HuH-7 (cell line): ENCODE measurements at places on chromosomes 5 and 9.

DNA sequence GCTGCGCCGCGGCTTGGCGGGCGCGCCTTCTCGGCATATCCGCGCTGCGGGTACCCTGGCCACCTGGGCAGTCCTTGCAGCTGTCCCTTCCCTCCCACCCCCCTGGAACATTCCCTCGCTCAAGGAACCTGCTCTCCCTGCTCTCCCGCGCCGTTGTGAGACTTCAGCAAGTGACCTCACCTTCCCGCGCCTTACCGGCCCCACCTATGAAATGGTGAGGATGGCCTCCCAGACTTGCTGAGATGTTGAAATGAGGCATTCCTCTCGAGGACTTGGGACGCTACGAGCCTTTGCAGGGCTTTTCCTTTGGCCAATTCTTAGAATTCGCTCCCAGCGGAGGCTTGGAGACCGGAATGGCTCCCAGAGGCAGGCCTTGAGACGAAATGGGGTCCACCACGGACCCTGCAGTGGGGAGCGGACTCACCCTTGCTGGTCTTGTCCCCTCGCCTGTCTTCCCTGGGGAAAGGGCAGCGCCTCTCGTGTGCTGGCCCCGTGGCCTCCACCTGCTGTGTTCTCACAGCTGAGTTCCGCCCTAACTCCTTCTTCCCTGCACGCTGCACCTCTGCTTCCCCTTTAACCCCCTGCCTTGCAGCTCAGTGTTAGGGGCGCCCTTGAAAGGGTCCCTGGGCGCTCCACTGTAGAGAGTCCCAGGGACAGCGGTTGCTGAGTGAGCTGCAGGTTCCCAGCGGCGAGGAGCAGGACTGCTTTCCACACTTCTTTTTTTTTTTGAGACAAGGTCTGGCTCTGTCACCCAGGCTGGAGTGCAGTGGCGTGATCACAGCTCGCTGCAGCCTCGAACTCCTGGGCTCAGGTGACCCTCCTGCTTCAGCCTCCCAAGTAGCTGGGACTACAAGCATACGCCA is 907 bp downstream of the HMCN2 start:
- no peak for DNase-seq

GRCh38 chr9:79237861-79238260 is 333.9 kb upstream of the TLE4 start:
- no peak for DNase-seq

DNA sequence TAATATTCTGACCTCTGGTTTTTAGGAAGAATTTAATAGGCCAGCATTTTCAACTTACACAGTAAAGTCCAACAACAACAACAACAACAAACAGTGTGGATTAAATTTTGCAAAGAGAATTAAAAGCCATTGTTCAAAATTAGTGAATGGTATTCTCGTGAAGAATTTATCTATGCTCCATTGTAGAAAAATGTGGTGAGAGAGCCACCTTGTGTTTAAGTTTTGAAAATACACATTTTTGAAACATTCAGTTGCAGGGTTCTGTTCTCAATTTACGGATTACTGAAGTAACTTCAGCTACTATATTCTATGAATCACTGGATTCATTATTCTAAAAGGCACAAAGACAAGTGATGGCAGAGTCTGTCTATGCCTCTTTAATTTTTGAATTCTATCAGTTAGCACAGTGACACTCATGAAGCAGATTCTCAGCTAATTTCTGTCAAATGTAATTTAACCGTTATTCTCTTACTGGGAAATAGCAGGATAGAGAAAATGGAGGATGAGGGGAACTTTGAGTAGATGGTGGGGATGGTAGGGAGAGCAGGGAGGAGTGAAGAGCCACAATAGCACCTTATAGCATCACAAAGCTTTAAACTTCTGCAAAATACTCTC is 11.0 kb downstream of the CCDC152 start:
- peak; percentile 27 for DNase-seq

- DNase-seq, result peak; percentile 24
Observed at GRCh38 chr5:80093796-80094195, 58.6 kb downstream of the THBS4 start.

DNA sequence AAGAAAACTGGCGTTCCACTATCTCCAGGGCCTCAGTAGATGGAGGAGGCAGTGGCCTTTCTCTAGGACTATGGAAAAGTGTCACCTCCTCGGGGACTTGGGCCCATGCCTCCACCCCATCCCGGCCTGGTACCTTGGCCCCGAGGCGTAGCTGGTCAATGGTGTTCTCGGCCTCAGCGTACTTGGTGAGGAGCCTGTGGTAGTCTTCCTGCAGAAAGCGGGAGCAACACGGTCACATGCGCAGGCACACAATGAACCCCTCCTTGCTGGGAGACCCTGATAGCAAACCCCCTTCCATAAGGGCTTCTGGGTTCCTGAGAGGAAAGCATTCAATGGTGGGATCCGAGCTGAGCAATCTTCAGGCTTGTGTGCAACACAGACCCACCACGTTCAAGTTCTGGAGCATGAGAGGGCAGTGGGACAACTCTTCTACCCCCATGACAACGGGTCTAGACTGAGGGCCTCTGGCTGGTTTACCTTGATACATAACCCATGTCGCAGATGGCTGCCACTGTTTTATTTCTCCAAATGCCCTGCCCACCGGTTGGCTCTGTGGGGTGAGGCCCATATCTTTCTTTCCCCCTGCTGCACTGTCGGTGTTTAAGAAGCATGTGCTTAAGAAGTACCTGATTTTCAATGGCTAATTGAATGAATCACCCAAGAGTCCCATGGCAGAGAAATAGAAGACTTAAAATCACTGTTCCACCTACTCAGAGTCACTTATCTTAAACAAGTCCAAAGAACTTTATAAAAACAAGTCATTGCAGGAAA is 13.6 kb downstream of the AKNA start:
- DNase-seq, result no peak

GRCh38 chr5:73564675-73565074 is 764 bp downstream of the ANKRA2 start:
- no peak for DNase-seq

GRCh38 chr9:89022001-89022759 is 30.9 kb downstream of the S1PR3 start:
- DNase-seq, result no peak

GRCh38 chr5:176573564-176574296 is 24.6 kb downstream of the CDHR2 start:
- peak; percentile 96 for DNase-seq

DNA sequence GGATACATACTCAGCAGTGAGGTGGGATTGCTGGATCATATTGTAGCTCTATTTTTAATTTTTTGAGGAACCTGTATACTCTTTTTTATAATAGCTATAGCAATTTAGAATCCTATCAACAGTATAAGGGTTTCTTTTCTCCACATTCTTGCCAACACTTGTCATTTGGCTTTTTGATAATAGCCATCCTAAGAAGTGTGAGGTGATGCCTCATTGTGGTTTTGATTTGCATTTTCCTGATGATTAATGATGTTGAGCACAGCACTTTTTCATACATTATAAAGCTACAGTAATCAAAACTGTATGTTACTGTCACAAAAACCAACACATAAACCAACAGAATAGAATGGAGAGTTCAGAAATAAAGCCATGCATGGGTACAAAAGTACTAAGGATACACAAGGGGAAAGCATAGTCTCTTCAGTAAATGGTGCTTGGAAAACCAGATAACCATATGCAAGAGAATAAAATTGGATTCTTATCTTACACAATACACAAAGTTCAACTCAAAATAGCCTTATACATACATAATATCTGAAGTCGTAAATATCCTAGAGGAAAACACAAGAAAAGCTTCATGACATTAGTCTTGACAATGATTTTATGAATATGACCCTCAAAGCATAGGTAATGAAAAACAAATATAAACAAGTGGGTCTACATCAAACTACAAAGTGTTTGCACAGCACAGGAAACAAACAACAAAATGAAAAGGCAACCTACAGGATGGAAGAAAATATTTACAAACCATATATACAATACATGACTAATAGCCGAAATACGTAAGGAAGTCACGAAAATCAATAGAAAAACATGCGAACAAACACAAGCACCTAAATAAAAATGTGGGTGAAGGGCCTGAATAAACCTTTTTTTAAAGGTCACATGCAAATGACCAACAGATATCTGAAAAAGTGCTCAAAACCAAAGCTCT is 287.8 kb upstream of the DAB2 start:
- DNase-seq, result no peak

- no peak for DNase-seq
Observed at GRCh38 chr5:67873935-67874334, 341.6 kb upstream of the PIK3R1 start.

DNA sequence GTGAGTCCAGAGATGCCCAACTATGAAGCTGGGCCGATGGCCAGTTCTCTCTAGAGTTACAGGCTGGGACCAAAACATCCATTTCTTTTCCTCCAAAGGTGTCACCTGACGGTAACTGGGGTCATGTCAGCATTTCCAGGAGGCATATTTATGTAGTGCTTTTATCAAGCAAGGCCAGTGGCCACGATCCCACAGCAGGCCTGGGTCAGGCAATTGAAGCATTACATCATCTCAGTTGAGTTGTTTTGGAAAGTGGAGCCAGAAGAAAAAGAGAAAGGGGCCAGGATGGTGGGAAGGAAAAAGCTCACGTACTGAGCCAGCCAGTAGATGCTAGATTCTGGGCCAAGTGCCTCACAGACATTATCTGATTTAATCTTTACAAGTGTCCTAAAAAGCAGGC is 73.9 kb upstream of the BRINP1 start:
- no peak for DNase-seq

DNA sequence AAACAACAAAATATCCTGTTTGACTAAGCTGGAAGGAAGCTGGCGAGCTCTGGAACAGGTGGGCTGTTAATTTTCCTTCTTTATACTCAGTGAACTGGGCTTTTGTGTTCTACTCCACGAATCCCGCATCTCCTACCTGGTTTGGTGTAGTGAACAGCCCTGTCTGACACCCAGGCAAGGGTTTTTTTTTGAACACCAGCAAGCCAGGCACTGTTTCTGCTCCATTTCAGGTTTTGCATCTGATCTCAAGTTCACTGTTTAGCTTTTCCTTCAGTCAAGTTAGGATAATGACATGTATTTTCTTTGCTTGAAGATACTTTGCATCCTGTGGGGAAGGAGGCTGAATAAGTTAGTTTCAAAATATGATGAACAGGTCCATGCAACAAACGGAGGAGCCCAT is 204.5 kb downstream of the SEMA6A start:
- DNase-seq, result no peak

- no peak for DNase-seq
Observed at GRCh38 chr5:5198815-5199214, 58.7 kb downstream of the ADAMTS16 start.

DNA sequence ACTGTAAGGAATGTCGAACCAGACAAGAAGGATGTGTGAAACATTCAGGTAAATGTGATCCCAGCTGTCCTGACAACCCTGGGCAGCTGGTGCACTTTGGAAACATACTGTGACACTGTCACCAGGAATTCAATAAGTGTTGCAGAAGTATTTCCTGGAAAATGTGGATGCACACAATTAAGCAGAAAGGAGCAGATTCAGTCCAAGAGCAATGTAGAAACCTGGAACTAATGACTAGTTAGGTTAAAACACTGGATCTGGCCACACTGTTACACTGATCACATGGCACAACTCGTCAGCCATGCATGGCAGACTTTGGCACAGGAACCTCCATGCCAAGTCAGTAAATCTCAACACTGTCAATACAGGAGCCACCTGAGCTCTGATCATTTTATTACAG is 109.0 kb downstream of the FAM174A start:
- DNase-seq, result no peak

GRCh38 chr9:10366171-10366779 is 246.5 kb downstream of the PTPRD start:
- DNase-seq, result peak; percentile 4

DNA sequence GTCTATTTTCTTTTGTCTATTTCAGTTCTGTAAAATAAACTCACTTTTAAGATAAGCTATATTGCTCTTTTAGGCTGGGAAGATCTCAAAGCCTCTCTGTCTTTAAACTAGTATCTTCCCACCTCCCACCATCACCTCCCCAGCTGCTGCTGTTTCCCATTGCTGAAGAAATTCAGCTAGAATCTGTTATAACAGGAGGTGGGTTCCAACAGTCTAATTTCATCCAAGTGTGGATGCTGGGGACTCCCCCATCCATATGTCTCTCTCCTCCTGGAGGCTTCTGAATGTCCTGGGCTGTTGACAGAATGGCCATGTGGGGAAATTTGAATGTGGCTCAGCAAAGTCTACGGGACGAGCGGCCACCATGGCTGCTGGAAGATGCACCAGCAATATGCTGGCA is 301.0 kb downstream of the RASEF start:
- DNase-seq, result no peak

- DNase-seq, result no peak
Observed at GRCh38 chr5:95799191-95799835, 23.2 kb downstream of the GLRX start.

DNA sequence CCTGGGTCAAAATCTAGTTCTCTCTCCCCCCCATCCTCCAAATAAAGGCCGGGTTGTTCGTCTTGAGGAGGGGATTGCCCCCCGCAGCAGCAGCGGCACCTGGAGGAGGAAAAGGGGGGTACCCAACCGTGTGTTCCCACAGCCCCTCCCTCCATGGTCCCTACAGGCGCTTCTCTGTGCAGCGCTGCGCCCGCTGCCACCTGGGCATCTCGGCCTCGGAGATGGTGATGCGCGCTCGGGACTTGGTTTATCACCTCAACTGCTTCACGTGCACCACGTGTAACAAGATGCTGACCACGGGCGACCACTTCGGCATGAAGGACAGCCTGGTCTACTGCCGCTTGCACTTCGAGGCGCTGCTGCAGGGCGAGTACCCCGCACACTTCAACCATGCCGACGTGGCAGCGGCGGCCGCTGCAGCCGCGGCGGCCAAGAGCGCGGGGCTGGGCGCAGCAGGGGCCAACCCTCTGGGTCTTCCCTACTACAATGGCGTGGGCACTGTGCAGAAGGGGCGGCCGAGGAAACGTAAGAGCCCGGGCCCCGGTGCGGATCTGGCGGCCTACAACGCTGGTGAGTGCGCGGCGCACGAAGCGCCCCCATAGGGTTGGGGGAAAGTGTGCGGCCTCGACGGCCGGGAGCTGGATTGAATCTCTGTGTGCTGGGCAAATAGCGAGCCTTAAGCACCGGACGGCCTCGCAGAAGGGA is 3.5 kb downstream of the LHX2 start:
- DNase-seq, result no peak

GRCh38 chr9:137130176-137130755 is 8.7 kb upstream of the GRIN1 start:
- no peak for DNase-seq

- DNase-seq, result no peak
Observed at GRCh38 chr5:82422751-82423181, 144.6 kb upstream of the RPS23 start.

- peak; percentile 46 for DNase-seq
Observed at GRCh38 chr9:132412089-132412488, 2.1 kb downstream of the CFAP77 start.

DNA sequence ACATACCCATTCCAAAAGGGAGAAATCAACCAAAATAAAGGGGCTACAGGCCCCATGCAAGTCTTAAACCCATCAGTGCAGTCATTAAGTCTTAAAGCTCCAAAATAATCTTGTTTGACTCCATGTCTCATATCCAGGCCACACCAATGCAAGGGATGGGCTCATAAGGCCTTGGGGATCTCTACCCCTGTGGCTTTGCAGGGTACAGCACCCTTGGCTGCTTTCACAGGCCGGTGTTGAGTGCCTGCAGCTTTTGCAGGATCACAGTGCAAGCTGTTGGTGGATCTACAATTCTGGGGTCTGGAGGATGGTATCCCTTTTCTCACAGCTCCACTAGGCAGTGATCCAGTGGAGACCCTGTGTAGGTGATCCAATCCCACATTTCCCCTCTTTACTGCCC is 5.0 kb upstream of the SPINK14 start:
- DNase-seq, result no peak
